ENCODE measurements at places on chromosomes 5 and 9.

GRCh38 chr5:109083937-109084336 is 325.8 kb downstream of the PJA2 start:
- DNase-seq, result no peak

- DNase-seq, result no peak
These were observed 57.8 kb downstream of the PRLR start for GRCh38 chr5:35172533-35172932.

DNA sequence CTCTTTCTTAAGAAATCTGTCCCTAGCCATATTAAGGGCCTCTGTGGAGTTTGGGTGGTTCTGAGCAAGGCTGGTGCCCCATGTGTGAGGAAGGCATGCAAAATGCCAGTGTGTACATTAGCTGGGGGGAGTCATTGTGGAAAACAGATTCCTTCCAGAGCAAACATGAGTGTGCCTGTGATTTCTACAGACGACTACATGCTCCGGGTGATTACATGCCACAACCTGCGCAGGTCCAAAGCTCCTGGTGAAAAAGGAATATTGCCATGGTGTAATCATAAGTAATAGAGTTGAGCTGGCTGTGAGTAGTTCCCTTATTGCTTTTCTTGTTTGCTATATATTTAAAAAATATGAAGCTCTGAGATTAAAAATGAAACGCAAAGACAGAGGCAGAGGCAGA is 102.1 kb downstream of the ACER2 start:
- DNase-seq, result no peak

- no peak for DNase-seq
These were observed 130.3 kb upstream of the TBC1D2 start for GRCh38 chr9:98385751-98386150.

DNA sequence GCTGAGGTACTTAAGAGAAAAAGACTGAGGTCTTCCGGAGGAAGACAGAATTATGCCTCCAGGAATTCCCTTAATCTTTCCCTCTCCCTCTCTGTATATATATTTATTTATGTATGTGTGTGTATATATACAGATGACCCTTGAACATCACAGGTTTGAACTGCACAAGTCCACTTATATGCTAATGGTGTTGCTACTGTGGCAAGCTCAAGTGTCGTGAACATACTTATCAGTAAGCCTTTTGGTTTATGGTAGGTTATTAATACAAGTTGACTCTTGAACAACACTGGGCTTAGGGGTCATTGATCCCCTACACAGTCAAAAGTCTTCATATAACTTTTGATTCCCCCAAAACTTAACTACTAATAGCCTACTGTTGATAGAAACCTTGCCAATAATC is 106.8 kb downstream of the NUDT12 start:
- no peak for DNase-seq

GRCh38 chr9:32742296-32742695 is 41.0 kb upstream of the TMEM215 start:
- no peak for DNase-seq

DNA sequence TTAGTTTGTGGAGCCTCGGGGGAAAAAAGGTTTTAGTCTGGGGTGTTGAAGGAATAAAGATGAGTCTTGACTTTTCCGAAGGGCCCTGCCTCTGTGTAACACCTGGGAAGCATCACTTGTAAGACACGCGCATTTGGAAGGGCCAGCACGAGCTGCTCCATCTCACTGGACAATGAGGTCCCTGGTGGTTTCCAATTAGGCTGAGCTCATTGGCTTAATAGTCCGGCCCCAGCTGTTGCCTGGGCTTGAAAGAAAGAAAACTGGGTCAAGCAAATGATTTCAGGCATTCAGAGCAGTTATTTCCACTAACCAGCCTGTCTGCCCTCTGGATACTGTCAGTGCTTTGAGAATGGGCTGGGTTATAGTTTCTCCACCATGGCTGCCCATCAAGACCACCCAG is 64.5 kb downstream of the NSUN2 start:
- no peak for DNase-seq

DNA sequence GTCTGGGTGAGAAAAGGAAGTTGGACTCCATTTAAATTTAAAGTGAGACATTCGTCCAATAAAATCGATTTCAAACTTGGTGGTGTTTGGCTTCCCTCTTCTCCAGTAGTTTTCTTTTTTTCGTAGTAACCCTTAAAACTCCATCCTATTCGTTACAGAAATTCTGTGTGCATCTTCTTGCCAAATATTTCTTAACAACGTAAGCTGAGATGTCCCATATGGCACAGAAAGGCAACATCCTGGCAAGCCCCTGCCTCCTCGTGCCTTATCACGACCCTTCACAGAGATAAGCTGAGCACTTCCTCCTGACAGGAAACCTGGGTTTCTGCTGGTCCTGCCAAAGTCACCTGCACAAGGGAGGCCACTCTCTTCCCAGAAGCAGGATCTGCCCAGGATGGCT is 11.8 kb upstream of the ADAMTS2 start:
- DNase-seq, result no peak

DNA sequence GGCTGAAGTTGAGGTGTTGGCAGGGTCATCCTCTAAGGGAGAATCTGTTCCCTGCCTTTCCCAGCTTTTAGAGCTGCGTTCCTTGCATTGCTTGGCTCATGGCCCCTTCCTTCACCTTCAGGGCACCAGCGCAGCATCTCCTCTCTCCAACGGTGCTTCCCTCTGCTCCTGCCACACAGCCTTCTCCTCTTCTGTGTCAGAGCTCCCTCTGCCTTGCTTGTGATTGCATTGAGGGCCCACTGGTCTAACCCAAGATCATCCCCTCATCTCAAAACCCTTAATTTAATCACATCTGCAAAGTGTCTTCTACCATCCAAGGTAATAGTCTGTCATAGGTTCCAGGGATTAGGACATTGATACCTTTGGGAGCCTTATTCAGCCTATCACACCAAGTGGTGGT is 205.7 kb upstream of the TBCA start:
- no peak for DNase-seq

- no peak for DNase-seq
These were observed 4.0 kb downstream of the PAPPA start for GRCh38 chr9:116157436-116158138.

DNA sequence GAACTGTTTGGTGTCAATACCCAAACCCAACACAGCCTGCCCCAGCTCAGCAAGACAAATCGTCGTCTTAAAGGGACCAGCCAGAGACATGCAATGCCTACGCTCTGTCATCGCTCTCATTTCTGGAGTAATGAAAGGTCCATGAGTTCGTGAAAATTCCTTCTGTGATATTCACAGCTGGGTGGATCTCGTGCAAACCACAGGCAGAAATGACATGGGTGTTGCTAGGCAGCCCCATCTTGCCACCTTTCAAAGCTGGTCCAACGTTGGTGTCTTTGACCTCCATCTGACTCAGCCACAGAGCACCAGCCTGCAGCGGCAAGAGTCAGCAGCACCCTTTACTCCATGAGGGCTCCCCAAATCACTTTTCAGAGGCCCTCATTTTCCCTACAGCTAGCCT is 215.3 kb downstream of the SLIT3 start:
- DNase-seq, result no peak

- no peak for DNase-seq
These were observed 241.4 kb upstream of the RPS23 start for GRCh38 chr5:82519558-82519957.

- no peak for DNase-seq
These were observed 11.5 kb downstream of the SQSTM1 start for GRCh38 chr5:179832039-179832745.

GRCh38 chr9:14307989-14308852 is 5.7 kb downstream of the NFIB start:
- DNase-seq, result no peak

GRCh38 chr9:126783949-126784348 is 20.9 kb upstream of the ZBTB43 start:
- DNase-seq, result no peak

GRCh38 chr5:141851195-141851874 is 26.9 kb downstream of the PCDH1 start:
- no peak for DNase-seq

DNA sequence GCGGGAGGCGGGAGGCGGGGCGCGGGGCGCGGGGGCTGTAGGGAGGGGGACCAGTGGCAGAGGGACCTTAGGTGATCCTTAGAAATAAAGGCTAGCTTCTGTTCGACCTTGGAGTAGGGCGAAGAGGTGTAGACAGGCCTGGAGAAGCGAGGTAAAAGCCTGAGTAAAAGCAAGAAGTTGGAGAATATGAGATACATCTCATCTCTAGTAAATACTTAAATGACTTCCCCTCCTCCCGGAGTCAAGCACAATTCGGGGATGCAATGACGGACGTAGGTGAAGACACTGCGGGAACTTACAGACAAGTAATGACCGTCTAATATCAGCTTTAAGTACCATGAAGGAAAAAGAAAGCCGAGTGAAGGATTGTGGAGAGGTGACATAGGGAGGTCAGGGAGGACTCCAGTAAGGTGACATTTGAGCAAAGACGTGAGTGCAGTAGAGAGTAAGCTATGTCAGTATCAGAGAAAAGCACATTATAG is 466 bp downstream of the SMC2 start:
- DNase-seq, result no peak

GRCh38 chr5:111782216-111782615 is 25.2 kb upstream of the NREP start:
- no peak for DNase-seq

- no peak for DNase-seq
These were observed 119.2 kb upstream of the ABCA1 start for GRCh38 chr9:105046907-105047741.

GRCh38 chr5:83509540-83509939 is 38.0 kb downstream of the VCAN start:
- DNase-seq, result no peak

All from GM10248 (cell line).